Thymus (tissue), 14 donors: ENCODE measurements at places on chromosomes 13 and 19.

DNA sequence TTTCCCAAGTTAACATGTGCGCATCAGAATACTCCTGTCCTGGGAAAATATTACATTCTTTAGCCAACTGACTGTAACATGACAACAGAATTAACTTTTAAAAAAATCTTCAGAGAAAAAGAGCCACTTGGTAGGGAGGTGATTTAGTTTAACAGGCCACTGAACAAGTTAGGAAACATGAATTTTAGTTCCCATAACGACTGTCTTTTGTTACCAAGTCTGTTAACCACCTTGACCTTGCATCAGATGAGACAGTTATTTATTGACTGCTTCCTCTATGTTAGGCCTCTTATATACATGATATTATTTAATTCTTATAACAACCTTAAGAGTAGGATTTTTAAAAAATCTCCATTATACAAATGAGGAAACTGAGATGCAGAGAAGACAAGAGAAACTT lies 268.6 kb downstream of the NDFIP2 start:
- DNase-seq, result no peak

DNA sequence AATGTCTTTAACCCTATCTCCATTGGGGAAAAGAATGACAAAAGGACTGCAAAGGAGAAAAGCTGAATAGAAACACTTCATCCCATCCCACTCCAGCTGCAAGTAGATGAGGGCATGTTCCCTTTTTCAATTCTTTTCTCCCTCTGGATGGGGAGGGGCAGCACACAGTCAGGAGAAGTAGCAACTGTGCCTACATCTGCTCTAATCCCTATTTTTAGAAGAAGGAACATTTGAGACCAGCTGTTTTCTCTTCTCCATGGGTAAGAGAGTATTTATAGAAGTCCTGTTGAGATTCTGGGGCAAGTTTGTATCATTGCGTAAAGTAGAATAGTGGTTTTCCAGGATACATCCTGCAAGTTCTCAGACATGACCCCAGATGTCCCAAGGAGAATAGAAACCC lies 9.3 kb upstream of the GTF3A start:
- DNase-seq, result no peak

- DNase-seq, result no peak
Observed at GRCh38 chr13:24099490-24099889, 61.0 kb upstream of the SPATA13 start.

GRCh38 chr13:109408591-109409382 lies 377.6 kb downstream of the IRS2 start:
- no peak for DNase-seq

- no peak for DNase-seq
Observed at GRCh38 chr19:50422397-50423278, 3.9 kb downstream of the SPIB start.

DNA sequence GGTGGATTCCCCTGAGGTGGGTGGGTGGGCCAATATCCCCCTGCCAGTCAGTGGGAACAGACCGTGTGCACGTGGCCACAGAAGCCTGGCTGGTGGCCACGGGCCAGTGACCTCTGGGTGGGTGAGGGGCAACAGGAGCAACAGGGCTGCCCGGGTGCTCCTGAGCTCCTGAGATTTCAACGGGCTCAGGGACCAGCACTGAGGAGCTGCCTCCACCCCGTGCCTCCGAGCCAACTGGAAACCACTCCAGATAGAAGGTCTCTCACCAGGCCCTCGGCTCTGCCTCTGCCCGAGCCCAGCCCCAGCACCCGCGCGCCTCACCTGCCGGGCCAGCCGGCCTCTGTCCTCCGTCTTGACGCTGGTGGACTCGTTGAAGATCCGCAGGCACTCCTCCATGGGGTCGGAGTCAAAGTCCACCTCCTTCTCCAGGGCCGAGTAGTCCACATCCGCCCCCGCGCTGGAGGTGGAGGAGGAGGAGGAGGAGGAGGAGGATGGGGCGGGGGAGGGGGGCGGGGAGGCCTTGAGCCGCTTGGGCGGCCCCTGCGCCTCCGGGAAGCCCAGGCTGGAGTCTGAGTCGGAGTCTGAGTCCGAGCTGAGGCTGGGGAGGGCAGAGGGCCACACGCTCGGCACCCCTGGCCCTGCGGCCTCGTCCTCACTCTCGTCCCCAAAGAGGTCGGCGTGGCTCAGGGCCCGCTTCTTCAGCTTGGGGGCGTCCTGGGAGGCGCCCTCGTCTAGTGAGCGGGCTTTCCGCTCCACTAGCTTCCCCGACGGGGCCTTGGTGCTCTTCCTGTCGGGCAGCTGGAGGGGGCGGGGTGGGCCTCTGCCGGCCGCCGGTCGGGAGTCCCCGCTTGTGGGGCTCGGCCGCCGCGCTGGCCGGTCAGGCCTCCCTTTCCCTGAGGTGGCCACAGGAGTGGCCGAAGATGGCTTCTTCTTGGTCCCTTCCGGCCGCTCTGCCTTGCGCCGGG lies 14.8 kb upstream of the ATP8B3 start:
- no peak for DNase-seq

GRCh38 chr19:42412227-42412626 lies 15.0 kb downstream of the LIPE start:
- DNase-seq, result no peak

- no peak for DNase-seq
Observed at GRCh38 chr13:83508771-83509301, 373.4 kb downstream of the SLITRK1 start.

- DNase-seq, result no peak
Observed at GRCh38 chr13:31093145-31093885, 68.4 kb downstream of the HSPH1 start.

GRCh38 chr19:48726556-48726955 lies 7.0 kb upstream of the MAMSTR start:
- no peak for DNase-seq

DNA sequence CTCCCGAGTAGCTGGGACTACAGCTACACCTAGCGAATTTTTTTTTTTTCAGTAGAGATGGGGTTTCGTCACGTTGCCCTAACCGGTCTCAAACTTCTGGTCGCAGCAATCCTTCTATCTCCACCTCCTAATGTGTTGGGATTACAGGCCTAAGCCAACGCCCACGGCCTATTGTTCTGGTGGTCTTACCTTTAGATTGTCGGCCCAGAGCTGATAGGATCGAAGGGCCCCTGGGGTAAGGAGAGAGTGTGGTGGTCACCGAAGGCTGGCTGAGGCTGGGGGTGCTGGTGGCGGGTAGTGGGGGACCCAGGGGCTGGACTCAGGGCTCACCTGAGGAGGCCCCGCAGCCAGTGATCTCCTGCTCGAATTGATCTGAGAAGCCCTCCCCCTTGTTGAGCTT lies 7.0 kb downstream of the CRB3 start:
- no peak for DNase-seq

DNA sequence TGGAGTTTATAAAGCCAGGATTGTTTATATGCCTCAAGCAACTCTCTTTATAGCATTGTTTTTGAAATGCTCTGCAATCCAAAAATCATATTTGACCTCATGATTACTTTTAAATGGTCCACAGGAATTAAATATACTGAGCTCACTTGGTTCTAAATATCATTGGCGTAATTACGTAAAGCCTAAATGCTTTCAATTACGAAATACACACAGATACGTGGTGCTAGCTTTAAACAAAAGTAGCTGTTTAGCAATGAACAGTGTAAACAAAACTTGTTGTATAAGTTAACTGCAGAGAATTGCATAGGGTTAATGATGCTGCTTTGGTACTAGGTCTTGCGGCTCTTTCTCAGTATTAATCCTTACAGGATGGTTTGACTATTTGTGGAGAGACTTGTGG lies 346.6 kb downstream of the COG6 start:
- DNase-seq, result no peak

DNA sequence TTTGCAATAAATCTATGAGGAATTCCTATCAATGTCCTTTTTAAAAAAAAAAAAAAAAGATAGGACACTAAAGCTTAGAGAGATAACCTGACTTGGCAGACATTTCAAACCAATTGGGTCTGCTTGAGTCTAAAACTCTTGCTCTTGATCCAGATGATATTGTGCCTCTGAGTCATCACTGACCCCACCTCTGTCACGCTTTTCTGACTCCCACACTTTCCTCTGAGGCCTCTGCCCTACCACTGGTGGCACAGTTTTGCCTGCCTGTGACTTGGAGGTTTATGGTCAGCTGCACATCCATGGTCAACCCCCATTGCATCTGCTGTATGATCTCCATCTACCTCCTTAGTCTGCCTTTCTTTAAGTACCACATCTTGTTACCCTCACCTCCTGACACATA lies 328.7 kb downstream of the SPRY2 start:
- no peak for DNase-seq

DNA sequence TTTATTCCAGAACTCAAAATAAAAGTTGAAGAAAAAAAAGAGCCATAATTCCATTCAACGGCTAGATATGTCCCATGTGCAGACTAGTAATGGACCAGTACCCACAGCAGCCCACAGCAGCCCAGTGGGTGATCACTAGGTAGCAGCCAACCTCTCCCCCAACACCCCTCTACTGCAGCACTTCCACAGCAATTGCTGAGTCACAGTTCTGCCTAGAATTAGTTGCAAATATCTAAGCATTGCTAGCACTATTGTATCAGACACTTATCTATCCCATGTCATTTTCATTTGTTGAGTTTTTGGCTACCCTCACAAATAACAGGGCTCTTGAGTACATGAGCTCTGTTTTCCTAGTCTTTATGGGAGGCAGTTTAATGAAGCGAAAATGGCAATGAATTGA lies 258.7 kb downstream of the RAP2A start:
- no peak for DNase-seq

DNA sequence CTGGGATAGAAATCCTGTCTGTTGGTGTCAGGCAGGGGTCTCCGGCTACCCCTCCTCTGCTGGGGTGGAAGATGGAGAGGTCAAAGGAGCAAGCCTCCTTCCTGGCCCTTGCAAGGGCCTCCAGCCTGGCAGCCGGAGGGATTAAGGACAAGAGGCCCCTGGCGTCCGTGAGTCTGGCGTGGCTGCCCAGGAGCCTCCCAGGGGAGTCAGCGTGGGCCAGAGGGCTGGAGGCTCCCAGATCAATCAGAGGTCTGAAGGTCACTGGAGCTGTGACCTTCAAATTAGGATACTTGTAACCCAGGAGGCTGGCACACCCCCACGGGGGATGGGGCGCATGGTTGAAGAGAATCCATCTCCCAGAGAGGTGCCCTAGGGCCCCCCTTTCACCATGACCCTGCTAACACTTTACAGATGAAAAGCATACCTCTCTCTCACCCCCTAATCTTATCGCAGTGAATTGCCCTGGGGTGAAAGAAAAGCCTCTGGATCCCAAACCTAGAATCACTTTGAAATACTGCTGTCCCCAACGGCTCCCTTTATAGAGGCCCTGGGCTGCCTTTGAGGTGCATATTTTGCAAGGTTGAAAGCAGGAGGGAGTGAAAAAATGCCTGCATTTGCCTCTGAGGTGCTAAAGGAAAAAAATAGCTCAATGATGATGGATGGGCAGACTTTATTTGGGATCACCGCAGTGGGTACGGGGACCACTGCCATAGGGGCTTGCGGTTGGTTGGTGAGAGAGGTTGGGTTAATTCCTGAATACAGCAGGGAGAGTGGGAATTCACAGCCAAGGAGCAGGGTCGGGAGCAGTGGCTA lies 44.9 kb upstream of the PEG3 start:
- DNase-seq, result no peak

DNA sequence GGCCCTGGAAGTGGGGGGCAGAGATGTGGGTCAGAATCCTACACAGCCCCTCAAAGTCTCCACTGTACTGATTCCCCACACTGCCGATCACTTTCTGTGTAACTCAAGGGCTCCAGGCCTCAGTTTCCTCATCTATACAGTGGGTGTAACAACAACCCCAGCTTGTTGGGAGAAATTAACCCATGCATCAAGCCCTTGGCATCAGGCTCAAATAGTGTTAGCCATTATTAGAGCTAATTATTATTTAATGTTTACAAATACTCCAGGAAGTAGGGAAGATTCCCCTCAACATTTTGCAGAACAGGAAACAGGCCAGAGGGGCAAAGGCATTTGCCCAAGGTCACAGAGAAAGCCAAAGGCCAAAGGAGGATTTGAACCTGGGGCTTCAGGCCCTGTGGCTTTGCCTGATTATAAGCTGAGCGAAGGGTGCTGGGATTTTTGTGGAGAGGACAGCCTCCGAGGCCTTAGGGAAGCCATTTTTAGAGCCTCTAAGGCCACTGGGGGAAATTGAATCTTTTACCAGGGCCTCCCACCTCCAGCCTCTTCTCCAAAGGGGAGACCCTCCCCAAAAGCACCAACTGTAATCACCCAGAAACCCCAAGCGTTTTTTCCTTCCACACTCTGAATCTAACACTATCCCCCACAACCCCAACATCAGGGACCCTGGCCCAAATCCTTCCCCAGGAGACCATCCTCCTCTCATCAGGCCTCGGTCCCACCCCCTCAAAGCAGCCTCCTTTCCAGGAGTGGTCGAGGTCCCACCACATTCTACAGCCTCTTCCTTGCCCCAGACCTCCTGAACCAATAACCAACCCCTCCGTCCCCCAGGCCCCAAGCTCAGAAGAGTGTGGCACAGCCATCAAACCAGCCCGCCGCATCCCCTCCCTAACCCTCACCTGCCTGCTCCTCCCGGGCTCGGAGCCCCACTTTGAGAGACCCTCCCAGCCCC lies 1.1 kb downstream of the FKBP8 start:
- DNase-seq, result peak; percentile 38

GRCh38 chr13:92436924-92437323 lies 789.7 kb upstream of the GPC6 start:
- no peak for DNase-seq

GRCh38 chr19:51571599-51571998 lies 516 bp downstream of the ZNF175 start:
- no peak for DNase-seq

GRCh38 chr13:72004784-72005374 lies 137.9 kb upstream of the DACH1 start:
- DNase-seq, result no peak

- no peak for DNase-seq
Observed at GRCh38 chr19:36638862-36639510, 27.7 kb downstream of the ZNF461 start.

GRCh38 chr13:39034085-39034484 lies 3.8 kb downstream of the PROSER1 start:
- DNase-seq, result no peak

DNA sequence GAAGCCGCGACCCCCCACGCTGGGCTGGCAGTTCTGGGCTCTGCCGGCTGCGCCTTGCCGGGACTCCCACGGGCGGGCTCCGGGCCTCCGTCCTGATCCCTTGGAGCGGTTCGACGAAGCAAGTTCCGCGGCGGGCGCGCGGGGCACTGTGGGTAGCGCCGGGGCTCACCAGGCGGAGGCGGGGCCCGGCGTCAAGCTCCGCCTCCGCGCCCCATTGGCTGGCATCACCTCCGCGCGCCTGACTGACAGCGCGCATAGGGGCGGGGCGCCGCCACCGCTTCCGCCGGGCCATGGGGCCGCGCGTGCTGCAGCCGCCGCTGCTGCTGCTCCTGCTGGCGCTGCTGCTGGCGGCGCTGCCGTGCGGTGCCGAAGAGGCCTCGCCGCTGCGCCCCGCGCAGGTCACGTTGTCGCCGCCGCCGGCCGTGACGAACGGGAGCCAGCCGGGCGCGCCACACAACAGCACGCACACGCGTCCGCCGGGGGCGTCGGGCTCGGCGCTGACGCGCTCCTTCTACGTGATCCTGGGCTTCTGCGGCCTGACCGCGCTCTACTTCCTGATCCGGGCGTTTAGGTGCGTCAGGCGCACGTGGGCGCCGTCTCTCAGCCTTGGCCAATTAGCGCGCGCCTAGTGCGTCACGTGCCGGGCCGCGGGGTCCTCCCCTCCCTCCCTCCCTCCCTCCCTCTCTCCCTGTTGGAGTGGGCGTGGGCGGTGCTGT lies at the start of gene FAM174C:
TSS of gene FAM174C (plus strand) at position 271 of the 716 bp plus-strand sequence. CDS start at position 291, 20 bp downstream.
- DNase-seq, result peak; percentile 92
